ENCODE measurements at places on chromosomes 11 and 22.

- DNase-seq, result no peak
Observed at GRCh38 chr11:11210446-11210845, 142.6 kb downstream of the CSNK2A3 start.

DNA sequence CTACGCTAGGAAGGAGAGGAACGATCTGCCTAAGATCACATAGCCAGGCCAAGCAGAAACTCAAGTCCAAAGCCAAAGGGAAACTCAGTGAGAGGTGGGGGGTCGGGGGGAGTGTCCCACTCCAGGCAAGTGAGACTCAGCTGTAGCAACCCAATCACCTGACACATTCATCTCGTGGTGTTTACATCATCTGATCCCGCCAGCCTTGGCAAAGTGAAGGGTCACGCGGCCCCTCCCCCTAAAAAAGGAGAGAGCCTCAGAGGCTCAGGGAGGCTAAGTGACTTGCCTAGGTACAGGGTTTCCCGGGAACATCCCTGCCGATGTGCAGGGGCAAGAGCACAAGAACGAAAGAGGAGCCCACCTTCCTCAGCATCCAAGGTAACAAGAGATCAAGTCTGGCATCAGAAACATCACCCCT lies 21.5 kb downstream of the MYH9 start:
- DNase-seq, result no peak

DNA sequence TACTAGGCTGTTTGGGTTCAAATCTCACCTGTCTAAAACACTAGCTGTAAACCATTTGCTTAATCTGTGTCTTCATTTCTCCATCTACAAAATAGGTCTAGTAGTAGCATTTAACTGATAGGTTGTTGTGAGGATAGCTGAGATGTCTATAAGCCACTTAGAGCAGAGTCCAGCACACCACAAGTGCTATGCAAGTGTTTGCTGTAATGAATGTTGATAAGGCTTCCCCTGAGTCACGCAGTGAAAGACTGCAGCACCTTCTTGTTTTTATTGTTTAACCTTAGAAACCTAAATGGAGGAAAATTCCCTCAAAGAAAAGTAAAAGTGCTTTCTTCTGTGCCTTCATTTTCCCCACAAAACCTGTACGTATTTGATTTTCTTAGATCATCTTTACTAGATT lies 23.1 kb upstream of the LDHA start:
- DNase-seq, result no peak

GRCh38 chr11:16605389-16605893 lies 133.0 kb upstream of the C11orf58 start:
- peak; percentile 34 for DNase-seq

GRCh38 chr11:15988693-15989231 lies 367.6 kb downstream of the SOX6 start:
- DNase-seq, result no peak

- DNase-seq, result no peak
Observed at GRCh38 chr22:36914390-36914752, 943 bp downstream of the CSF2RB start.

DNA sequence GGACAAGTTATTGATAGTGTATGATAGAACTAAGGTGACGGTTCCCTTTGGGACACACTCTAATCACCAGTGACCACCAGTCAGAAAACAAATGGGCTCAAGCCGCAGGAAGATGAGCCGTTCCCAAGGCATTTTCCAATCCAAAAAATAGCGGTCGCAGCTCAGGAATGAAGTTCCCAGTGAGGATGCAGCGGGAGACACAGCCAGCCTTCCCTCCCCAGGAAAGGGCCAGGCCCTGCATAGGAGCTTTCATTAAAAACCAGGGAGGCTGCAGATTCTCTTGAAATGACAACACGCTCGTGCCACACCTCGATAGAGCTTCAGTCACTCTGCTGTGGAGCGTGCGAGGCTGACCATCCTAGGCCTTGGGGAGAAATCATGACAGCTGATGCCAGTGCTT lies 65.8 kb upstream of the WNT7B start:
- DNase-seq, result peak; percentile 74

- DNase-seq, result no peak
Observed at GRCh38 chr11:34030382-34030781, 21.1 kb upstream of the CAPRIN1 start.

- DNase-seq, result no peak
Observed at GRCh38 chr11:119024430-119025098, 6.0 kb downstream of the TRAPPC4 start.

DNA sequence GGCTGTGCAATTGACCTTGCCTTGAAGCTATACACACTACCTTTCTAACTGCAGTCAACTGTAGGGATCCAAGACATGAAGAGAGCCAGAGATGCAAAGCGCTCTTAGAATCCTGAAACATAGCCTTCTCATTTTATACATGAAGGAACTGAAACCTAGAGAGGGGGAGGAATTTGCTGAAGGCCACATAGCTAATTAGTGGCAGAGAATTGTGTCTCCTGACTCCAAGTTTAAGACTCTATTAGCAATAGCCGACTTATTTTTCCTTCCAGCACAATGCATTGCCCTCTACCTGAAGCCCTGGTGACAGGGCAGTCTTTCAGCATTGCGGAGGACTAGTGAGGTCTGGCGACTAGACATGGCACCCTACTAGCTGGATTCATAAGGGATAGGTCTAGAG lies 727.0 kb upstream of the ANO5 start:
- DNase-seq, result no peak

GRCh38 chr11:112037527-112037926 lies 12.3 kb downstream of the DLAT start:
- no peak for DNase-seq

- DNase-seq, result peak; percentile 64
Observed at GRCh38 chr22:36873614-36874308, 13.0 kb downstream of the NCF4 start.

GRCh38 chr11:118763041-118763440 lies 27.9 kb downstream of the DDX6 start:
- DNase-seq, result no peak
